NCI-H526 treated with DMSO at 0.1 percent for 48 hours (cell line): ENCODE measurements at places on chromosomes 12 and 14.

DNA sequence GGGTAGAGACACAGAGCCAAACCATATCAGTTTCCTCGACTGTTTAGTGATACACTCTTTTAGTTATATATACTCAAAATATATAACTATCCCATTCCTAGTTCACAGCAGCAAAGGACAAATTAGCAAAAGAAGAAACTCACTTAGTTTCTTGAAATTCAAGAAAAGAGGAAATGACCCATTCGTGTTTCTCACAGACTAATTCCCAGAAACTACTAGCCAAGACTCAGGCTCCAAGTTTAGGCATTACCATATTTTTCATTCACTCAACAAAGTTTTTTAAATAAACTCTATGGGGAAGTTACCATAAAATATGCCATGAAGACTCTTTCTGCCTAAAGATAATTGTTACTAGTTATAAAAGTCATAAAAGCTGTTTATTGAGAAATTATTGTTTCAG, 152.3 kb upstream of the DAAM1 start:
- no peak for DNase-seq

DNA sequence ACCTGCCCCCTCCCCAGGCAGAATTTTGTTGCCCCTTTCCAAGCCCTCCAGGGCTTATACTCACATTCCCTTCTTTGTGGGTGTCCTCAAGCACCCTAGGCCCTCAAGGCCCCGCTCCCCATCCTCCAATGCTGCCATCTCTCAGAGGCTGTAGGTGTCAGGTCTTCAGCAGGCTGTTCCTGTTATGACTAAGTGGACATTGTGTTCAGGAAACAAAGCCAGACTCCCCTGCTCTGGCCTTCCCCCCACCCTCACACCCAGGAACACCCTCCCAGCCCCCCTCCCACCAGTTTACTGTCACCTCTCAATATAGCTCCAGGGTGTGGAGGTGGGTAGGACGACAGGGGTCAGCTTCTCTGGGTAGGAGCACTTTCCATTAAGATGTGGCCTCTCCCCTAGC, 1.4 kb upstream of the MYH6 start:
- no peak for DNase-seq

DNA sequence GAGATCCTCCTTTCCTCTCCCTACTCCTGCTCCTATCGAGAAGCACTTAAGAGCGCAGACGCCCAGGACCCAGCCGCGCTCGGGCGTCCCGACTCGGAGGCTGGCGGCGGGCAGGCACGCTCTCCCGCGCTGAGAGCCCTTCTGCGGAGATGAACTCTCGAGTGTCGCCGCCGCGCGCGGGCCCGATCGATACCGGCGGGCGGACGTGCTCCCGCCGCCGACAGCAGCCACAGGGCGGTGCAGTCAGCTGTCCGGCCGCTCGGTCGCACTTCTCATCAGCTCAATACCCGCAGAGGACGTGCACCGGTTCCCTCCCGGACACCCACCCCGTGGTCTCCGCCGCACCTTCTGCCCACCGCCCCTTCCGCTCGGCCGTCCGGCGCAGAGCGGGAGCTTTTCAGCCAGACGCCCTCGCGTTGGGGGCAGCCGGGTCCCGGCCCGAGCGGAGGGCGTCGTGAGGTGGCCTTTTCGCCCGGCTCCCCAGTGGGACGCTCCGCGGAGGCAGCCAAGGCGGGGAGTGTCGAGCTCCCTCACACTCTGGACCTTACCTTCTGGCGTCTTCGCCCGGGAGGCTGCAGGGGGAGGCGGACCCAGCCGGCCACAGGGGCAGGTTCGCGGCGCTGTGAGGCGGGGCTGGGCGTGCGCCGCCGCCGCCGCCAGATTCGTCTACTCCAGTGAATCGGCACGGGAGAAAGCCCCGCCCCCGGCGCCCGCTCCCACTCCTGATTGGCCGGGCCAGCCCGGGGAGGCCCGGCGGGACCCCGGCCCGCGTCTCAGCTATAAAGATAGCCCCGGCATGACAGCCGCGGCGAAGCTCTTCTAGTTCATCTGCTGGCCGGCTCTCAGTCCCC, at the start of gene INSM2:
INSM2 (plus strand) TSS at position 808 of the 851 bp plus-strand sequence. CDS start 89 bp downstream, outside the sequence.
- peak; percentile 91 for DNase-seq

DNA sequence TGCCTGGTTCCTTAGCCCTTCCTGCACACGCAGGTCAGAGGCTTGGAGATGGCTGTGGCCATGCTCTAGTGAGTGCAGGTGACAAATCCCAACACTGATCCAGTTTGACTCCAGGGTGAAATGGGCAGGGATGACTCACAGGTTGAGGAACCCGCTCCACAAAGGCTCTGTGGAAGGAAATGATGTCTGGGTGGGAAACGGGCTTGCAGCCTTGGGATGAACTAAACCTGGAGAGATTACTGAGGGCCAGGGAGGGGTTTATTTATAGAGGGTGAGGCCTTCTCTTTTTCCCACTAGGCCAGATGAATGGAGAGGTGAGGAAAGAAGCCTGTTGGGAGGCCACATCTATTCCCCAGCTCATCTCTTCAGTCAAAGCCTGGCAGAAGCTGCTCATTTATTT, 29.3 kb upstream of the EMP1 start:
- DNase-seq, result no peak

DNA sequence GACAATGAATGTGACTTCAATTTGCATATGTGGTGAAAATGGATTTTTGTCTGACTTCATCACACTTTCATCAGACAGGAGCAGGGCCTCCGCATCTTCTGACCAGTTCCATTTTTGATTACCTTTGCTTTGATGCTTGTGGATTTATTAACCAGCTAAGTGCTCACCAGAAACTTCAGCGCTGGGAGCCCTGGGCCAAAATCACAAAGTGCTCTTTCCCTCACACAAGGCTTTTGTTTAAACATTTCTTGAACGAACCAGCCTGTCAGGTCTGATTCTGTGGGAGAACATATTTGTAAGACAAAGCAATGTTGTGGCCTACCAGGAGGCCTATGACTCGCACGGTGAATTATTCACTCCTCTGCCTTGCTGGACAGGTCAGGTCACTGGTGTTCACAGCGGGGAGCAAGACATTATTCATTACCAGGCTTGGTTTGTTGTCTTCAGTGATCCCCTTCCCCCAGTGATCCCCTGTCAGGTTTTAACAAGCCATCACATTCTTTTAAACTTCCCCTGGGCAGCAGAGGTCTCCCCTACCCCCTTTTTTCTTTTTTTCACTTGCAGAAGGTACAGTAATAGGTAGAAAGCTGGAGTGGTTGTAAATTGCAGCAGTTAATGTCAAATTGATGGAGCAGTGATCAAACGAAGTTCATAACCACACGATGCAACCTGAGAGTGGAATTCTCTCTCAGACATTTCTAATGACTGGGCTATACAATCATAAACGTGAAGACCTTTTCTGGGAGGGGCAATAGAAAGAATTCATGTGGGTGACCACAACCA, 167.5 kb upstream of the PRICKLE1 start:
- no peak for DNase-seq

- DNase-seq, result no peak
Observed at GRCh38 chr14:100292776-100293461, 13.3 kb downstream of the SLC25A29 start.
